ENCODE measurements at places on chromosomes 6 and 20.

DNA sequence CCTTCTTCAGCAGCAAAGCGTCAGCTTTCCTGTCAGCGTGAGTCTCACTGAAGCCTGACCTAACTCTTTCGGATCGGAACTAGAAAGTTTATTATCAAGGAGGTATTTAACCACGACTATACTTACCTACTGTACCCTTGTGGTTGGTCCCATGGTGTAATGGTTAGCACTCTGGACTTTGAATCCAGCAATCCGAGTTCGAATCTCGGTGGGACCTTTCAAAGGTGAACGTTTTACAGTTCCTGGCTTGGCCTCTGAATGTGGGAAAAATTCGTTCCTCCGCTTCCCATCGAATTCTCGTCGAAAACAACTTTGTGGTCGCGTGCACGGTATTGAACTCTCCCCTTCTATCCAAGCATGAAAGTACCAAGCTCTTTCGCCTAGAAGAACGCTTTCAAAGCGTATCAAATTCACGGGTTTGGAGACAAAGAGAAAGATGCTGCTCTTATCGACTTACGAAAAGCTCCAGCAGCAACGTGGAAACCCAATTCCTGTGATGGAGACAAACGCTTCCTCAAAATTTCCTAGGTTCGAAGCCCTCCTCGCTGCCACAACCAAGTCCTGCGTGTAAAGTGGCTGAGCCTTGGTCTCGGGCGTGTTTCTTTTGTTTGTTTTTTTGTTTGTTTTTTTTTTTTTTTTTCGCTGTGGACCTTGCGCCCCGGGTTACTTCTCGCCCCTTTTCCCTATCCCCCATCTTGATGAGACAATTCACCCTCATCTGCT, 63.7 kb downstream of the GPX5 start:
- DNase-seq, result no peak

- no peak for DNase-seq
Observed at GRCh38 chr6:121951123-121951522, 448.3 kb upstream of the HSF2 start.

GRCh38 chr20:3106658-3107463, 22.3 kb upstream of the AVP start:
- no peak for DNase-seq

- DNase-seq, result no peak
Observed at GRCh38 chr6:151441390-151442166, 10.3 kb downstream of the RMND1 start.

- no peak for DNase-seq
Observed at GRCh38 chr6:71248306-71248765, 40.3 kb upstream of the OGFRL1 start.

GRCh38 chr6:104413767-104414166, 446.0 kb downstream of the HACE1 start:
- DNase-seq, result no peak

Data from activated CD8-positive, alpha-beta memory T cell treated with anti-CD3 and anti-CD28 coated beads for 1 hour (primary cell).